ENCODE measurements at places on chromosomes 3 and 15. TPM values are rescaled to one million over a fixed set of nuclear protein-coding genes. Genes with fewer than 3 reads are reported as not detected.

DLL4 gene
- total RNA-seq, result 9.7 TPM

DNA sequence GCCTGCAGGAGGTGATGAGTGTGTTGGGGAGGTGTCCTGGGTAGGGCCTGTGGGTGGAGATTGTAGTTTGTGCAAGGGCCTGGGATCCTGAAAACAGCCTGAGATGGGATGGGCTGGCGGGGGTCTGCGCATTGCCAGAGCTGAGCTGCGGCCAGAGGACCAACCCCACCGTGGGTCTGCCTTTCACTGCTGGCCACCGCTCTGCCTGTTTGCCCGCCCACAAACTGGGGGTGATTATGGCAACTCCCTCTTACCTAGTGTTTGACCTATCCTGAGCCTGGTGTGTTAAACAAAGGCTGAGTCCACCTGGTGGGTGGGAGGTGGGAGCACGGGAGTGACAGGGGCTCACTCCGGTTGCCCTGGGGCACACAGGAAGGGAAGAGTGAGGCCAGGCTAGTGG is 9.8 kb downstream of the ABTB1 start:
- no peak for ATAC-seq

WDR93 gene
- not detected for total RNA-seq

LRTM1 gene
- not detected for total RNA-seq

DNA sequence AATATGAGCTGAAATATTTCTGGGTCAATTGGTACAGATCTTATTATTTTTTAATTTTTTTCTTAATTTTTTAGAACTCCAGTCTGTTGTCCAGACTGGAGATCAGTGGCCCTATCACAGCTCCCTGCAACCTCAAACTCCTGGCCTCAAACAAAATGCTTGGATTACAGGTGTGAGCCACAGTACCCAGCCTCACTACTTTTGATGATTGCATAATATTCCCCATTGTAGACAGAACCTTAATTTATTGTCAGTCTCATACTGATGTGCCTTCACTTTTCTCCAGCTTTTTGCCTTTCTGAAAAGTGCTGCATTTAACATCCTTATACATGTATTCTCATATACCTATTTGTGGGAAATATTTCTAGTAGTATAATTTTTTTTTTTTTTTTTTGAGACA is 144.9 kb downstream of the LIPC start:
- ATAC-seq, result no peak

ITPKA gene
- total RNA-seq, result 1.2 TPM

GRCh38 chr15:43153269-43153668 is 19.9 kb downstream of the TMEM62 start:
- no peak for ATAC-seq

- no peak for ATAC-seq
Measured at GRCh38 chr3:56725175-56725574, 42.1 kb upstream of the TASOR start.

All from gastroesophageal sphincter (tissue), 4 donors.